Stimulated activated CD4-positive, alpha-beta T cell treated with anti-CD3 and anti-CD28 coated beads, Interleukin-1b, Interleukin-23, amount 100 ng/mL, for 24 hours (primary cell): ENCODE measurements at places on chromosomes 16 and 17.

DNA sequence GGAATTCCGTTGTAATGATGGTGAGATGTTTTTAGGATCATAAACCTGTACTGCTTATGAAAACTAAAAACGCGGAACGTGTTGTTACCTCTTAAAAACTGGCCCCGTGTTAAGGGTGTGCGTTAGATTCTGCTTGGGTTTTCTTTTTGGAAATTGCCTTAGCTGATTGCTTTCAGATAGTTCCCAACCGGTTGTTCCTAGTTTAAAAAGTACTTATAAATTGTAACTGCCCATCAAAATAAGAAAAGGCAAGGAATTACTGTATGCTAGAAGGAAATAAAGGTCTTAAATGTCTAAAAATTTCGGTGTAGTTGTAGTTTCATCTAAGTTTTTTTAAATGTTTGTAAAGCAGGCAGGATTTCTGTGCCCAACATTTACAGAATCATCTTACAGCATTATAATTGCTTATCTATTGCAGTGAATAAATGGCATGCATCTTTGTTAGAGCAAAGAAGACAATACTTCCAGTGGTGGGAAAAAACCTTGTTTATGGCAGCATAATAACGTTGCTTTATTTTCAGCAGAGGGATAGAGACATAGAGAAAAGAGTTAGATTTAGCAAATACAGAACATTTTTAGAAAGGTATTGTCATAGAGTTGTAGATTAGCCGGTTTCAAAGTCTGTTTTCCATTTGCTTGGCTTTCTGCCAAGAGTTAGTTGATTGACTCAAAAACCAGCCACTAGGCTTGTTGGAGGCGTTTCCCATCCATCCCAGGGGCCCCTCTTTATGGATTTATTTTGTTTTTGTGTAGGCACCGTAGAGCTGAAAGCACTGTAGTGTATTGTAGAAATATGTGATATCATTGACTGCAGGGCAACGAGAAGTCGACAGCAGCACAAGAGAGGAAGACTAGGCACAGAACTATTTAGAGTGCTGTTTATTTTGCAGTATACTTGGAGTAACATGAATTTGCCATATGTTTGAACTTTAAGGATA is 1.7 kb downstream of the PPM1D start:
- no peak for DNase-seq

- DNase-seq = no peak
Observed at GRCh38 chr17:75404731-75405364, 630 bp downstream of the GRB2 start.

- no peak for DNase-seq
Observed at GRCh38 chr17:538181-538973, 176.3 kb downstream of the VPS53 start.

- DNase-seq = no peak
Observed at GRCh38 chr16:27745348-27745747, 195.4 kb downstream of the KATNIP start.

DNA sequence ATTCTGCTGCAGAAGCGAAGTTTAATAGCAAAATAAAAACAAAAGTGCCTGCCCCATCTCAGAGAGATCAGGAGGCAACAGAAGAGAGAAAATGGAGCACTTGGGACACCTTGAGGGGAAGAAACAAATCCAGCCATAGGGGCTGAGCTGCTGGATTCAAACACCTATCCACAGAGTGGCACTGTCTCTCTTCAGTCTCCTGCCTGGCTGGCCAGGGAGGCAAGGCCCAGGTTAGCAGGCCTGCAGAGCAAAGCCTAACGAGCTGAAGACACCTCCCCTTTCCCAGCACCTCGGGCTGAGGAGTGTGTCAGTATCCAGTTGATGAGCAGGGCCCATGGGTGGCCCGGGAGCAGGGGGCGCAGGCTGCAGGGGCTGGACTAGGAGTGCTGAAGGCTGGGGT is 8.8 kb upstream of the KRT31 start:
- DNase-seq = no peak

DNA sequence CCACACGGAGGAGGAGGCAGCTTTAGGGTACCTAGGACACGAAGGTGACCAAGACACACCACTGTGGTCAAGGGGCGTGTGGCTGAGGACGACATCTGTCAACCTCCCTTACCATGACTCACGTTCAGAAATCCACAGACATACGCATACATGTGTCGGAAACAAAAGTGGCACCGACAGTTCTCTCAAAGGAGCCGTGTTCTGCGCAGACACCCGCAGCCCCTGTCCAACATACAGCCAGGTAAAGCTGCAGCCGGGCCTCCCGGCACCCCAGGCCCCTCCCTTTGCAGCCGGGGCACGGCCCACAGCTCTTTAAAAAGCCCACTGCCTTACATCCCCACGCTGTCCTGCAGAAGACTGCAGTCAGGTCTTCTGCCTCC is 40.5 kb upstream of the KLHDC4 start:
- DNase-seq = no peak

DNA sequence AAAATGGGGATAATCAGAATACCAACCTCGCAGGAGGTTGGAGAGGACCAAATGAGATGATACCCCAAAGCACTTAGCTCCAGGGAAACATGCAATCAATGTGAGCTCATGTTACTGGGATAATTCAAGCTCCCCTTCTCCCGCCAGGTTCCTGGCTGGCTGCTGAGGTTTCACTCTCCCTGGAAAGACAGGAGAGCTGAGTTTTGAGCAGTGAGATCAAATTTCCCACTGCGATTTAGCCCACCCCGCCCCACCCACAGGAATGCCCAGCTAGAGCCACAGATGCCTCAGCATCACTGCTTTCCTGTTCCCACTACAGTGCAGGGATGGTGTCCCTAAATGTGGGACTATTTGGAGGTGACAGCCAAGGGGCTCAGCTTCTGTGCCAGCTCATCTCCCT is 56.7 kb downstream of the ZNF423 start:
- no peak for DNase-seq

- DNase-seq = no peak
Observed at GRCh38 chr16:1346422-1347285, 5.0 kb downstream of the TSR3 start.

DNA sequence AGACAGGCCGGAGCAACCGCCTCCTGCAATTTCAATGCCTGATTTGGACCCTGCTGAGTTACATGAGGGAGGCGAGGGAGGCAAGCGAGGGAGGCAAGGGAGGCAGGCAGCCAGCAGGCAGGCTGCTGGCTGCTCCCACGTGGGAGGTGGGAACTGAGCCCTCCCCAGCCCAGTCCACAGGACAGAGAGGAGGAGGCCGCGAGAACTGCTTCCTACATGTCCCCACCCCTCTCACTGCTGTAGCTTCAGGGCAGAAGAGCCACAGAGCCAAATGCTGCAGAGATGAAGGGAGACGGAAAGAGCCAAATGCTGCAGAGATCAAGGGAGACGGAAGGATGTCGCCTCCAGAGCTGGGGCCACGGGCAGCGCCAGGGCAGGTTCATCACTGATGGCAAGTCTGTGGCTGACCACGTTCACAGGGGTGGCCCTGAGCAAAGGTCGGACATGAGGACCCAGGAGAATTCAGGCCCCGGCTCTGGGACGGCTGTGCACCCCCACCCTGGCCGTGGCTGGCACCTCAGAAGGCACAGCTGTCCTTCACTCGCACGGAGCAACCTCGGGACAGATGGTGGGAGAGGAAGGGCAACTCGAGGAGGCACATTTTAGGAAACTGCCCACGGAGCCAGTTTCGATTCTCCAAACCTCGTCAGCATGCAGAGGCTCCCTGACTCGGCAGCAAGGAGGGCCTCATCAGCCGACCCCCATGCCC is 21.5 kb downstream of the RPH3AL start:
- DNase-seq = no peak

DNA sequence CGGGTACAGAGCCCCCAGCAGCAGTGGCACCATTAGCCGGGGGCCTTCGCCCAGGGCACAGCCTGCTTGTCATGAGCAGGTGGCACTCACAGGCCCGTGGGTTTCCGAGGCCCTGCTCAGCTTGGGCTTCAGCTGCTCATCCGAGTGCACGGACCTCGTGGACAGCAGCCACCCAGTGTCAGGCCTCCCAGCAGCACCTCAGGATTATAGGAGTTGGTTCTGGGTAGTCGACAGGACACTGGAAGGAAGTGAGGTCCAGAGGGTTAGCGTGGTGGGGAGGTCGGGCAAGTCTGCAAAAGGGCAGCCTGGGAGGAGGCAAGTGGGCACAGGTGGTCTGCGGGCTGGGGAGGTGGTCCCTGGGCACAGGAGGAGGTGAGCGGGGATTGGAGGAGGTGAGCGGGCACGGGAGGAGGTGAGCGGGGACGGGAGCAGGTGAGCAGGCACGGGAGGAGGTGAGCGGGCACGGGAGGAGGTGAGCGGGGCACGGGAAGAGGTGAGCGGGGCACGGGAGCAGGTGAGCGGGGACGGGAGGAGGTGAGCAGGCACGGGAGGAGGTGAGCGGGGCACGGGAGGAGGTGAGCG is 5.1 kb upstream of the CPNE7 start:
- no peak for DNase-seq

GRCh38 chr17:49218941-49219913 is 8.7 kb downstream of the ABI3 start:
- no peak for DNase-seq

GRCh38 chr17:7214300-7215135 is 5.1 kb downstream of the DLG4 start:
- DNase-seq = peak; percentile 100

- DNase-seq = no peak
Observed at GRCh38 chr16:56652600-56652999, 914 bp downstream of the MT1B start.

DNA sequence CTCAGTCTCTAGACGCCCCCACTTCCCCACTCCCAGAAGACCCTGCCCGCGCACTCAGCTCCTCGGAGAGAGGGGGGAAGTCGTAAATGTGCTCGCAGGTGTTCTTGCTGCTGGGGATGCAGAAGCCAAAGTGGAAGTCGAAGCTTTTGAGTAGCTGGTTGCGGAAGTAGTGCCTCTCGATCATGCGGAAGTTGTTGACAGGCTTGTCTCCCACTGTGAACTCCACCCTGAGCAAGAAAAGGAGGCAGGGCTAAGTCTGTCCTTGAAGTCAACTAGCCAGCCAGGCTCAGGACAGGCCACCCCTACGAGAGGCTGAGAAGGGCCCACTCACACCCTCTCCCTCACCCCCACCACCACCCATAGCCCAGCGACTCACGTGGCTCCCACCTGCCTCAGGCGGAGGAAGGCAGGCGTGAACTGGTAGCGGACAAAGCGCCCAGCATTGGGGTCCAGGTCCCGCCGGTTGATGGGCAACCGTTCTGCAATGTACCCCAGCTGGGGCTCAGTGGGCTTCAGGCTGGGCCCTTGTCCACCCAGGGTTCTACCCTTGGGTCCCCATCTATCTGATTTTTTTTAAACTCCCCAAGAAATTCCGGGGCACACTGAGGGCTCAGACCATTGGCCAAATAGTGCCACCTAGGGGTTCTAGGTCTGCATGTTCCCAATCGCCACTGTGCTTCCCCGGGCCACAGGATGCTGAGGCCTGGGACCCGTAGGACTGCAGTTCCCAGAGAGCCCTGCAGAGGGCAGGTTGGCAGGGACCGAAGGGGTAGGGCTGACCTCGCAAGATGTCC is 4.6 kb downstream of the UNC119 start:
- DNase-seq = no peak

DNA sequence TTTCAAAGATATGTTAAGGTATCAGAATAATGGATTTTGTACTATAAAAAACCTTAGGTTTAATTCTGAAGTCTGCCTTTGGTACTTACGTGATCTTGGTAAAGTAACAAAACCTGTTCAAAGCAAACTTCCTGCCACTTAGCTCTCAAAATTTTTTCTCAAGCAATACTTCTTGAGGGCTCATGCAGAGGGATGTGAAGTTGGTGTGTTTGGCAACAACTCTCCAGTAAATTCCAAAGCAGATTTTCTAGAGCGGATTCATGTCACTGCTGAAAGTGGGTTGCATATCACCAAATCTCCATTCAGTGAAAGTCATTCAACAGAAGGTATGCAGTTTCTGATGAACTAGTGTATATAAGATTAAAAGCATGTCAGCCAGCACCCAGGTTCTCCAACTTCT is 856.7 kb downstream of the CDH8 start:
- DNase-seq = no peak

GRCh38 chr17:35780950-35781349 is 14.5 kb downstream of the MMP28 start:
- no peak for DNase-seq

- DNase-seq = no peak
Observed at GRCh38 chr16:85570213-85570734, 42.8 kb upstream of the GSE1 start.

DNA sequence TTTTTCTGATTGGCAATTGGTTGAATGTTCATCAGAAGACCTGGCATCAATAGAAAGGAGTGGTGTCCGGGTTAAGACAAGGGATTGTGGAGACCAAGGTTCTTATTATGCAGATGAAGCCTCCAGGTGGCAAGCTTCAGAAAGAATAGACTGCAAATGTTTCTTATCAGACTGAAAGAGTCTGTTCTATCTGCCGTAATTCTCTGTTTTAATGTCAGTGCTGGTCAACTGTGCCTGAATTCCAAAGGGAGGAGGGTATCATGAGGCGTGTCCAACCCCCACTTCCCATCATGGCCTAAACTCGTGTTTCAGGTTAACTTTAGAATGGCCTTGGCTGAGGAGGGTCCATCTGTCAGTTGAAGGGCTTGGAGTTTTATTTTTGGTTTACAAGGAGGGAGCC is 60.4 kb upstream of the AKTIP start:
- DNase-seq = no peak

DNA sequence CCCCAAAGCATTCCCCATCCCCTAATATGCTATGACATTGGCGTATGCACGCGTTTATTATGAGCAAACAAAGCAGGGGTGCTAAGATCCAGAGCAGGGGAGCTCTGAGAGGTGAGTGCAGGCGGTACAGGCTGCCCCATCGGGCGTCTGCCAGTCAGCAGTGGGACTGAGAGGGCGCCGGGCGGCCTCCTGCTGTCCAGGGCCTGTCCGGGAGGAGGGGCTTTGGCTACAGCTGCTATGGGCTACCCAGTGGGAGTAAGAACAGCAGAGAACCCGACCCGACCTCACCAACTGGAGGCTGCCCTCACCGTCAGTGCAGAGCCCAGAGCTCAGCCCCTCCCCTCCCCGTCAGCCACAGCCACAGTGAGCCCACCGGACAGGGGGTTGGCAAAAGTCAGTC is 18.5 kb upstream of the AATK start:
- no peak for DNase-seq

GRCh38 chr16:57264950-57265371 is 19.5 kb downstream of the PLLP start:
- no peak for DNase-seq

GRCh38 chr17:4389079-4389478 is 22.6 kb upstream of the UBE2G1 start:
- DNase-seq = no peak

DNA sequence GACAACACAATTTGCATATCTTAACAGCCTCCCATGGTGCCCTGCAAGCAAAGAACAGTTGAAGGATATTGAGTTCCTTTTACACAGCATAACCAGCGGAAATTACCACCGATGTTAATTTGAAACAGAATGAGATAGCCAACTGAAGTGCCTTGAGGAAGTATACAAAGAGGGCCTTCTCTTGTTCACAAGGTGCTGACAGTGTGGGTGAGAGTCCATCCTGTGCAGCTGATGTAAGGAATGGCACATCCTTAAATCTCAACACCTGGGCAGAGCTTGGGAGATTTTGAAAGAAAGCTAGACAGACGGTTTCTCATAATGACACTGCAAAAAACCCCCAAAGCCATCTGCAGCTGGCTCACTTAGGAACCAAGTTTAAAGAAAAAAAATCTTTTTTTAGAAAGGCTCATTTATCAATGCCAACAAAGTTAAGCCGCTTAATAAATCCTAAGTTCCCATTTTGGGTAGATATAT is 818.6 kb downstream of the KCNJ2 start:
- DNase-seq = no peak
